ENCODE measurements at places on chromosomes 5 and 9.

- peak; percentile 45 for DNase-seq
Observed at GRCh38 chr5:149320791-149321330, 24.4 kb upstream of the GRPEL2 start.

GRCh38 chr9:98864281-98865174 lies 57.1 kb downstream of the GALNT12 start:
- no peak for DNase-seq

- no peak for DNase-seq
Observed at GRCh38 chr5:124704594-124705284, 41.7 kb downstream of the ZNF608 start.

- no peak for DNase-seq
Observed at GRCh38 chr5:58258984-58259684, 200.8 kb downstream of the PLK2 start.

DNA sequence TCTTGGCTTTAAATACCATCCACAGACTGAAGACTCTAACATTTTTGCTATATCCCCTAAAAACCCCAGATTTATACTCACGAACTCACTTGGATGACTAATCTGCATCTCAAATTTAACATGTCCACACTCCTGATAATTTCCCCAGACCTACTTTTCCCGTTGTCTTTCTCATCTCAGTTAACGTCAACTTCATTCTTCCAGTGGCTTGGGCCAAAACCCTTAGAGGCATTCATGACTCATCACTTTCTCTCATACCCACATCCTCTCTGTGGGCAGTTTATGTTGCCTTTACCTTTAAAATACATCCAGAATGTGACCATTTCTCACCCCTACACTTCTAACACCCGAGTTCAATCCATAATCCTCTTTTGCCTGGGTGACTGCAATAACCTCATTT lies 96.7 kb downstream of the EDIL3 start:
- peak; percentile 53 for DNase-seq

DNA sequence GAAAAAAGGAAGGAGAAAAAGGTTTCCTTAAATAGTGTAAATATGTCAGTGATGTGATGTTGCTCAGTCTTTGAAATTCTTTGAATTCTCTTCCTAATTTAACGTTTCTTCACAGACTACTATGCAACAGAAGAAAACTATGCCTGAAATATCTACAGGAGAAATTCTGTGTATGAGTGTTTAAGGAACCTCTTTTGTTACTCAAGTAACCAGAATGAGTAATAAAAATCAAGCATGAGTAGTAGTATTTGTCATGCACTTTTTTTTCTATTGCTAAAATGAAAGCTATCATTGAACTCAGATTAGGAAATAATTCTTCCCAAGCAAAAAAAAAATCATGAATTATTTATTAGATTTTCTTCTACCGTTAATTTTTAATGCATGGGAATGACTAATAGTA lies 20.3 kb upstream of the THG1L start:
- DNase-seq, result no peak

DNA sequence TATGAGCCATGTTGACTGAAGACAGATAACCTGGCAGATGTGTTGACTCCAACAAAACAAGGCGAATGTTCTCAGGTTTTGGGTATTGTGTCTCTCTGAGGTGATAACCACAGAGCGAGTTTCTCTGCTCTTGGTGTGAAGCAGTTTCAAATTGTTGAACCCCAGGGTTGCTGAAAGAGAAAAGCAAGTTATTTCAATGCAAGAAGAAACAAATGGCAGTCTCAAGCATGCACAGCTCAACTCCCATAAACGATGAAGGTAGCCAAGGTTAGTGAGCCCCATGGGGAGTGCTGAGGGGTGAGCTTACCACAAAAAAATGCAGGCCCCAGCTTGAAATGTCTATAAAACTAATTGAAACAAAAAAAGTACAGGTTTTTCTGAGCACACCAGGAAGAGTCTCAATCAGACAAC lies 220.8 kb upstream of the DAPK1 start:
- no peak for DNase-seq

DNA sequence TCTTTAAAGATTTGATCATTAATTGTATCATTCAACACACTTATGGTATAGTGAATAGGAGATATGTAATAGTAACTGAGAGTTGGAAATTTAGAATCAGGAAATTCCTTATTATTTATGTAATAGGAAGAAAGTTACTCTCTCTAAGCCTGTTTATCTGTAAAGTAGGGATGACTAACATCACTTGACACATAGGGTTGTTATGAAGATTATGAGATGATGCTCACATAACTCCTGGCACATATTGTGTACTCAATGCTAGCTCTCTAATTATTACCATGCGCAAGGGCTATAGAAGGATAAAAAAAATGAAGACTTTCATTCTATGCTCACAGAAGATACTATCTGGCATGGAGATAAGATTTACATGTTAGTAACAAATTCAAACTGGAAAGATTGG lies 149.9 kb downstream of the ISOC1 start:
- DNase-seq, result no peak

GRCh38 chr5:172979778-172980177 lies 3.8 kb upstream of the ATP6V0E1 start:
- DNase-seq, result no peak

GRCh38 chr9:98575379-98576346 lies 133.1 kb downstream of the GABBR2 start:
- DNase-seq, result no peak

- DNase-seq, result no peak
Observed at GRCh38 chr5:30839956-30840355, 353.5 kb upstream of the CDH6 start.

GRCh38 chr9:38305582-38305981 lies 86.9 kb upstream of the ALDH1B1 start:
- no peak for DNase-seq

DNA sequence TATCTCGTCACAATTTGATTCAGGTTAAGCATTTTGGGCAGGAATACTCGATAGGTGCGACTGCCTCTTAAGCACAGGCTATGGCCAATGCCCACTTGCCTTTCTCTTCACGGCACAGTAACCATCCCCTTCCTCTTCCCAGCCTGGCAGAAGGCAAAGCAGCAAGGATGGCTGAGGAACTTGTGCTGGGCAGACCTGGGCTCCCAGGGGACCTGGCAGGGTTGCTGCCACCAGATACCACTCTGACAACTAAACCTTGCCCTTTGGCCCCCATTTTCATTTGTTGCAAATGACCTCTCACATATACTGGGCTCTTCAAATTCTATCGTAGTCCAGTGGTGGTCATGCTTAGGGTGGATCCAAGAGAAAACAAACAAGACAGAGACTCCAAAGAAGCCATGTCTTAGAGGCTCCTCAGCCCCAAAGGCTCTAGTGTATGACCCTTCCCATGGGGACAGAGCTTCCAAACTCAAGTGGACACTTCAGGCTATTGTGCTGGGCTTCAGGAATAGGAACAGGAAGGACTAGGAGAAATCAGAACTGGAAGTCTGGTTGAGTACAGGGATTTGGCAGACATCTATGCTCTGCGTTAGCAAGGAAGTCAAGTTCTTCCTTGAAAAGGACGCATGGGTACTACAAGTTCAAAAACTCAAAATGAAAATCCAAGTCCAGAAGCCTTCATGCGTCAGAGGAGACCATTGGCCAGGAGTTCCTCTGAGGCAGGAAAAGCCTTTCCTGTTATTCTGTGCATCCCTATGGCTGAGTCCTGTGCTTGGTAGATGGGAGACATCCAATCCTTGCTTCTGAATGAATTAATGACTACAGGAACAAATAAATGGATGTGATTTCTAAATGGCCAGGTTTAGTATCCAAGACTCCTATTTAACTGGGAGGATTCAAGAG lies 64.6 kb upstream of the PLPP1 start:
- no peak for DNase-seq

DNA sequence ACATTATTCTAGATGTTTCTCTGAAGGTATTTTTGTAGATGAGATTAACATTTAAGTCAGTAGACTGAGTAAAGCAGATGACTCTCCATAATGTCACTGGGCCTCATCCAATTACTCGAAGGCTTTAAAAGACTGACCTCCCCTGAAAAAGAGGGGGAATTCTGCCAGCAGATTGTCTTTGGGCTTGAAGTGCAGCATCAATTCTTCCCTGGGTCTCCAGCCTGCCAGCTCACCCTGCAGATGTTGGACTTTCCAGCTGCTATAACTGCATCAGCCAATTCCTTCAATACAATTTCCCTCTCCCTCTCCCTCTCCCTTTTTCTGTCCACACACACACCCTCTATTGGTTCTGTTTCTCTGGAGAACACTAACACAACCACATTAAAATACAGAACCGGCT lies 472.8 kb downstream of the SPOCK1 start:
- no peak for DNase-seq

DNA sequence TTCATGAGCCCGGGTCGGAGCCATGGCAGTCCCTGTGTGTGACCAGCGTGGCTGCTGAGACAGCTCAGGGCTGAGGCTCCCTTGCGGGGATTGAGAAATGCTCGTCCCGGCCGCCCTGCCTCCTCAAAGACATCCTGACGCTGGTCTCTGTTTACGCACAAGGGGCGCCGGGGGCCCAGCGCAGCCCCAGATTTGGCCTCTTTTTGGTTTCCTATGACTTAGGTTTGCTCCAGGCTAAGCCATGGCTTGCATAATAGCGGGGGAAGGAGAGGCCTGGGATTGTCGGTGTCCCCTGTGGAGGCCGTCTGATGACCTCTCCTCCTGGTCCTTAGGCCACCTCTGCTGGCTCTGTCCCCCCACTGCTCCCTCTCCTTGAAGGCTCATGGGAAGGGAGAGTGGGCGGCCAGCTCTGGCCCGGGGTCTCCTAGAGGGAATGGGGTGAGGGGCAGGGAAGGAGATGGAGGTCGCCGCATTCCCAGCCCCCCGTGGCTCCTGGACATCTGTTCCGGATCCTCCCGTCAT lies 3.5 kb downstream of the LAMC3 start:
- no peak for DNase-seq

DNA sequence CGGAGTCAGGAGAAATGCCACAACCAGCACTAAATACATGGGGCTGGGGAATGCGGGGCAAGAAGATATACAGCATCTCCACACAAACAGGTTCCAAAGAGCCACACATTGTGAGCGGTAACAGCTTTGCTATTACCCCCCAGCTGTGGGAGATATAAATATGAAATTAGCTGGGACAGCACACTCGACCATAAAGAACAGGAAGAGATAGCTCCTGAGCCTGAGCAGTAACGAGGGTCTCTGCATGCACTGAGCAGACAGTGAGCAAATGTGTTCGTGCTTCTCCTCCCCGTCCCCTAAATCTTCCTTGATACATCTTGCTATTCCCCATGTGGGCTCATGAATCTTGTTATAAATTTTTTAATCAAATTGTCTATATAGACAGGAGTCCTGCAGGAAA lies 53.1 kb downstream of the ADAMTS2 start:
- no peak for DNase-seq

- DNase-seq, result no peak
Observed at GRCh38 chr9:115777610-115778009, 376.0 kb upstream of the PAPPA start.

GRCh38 chr5:149693482-149693881 lies 36.6 kb upstream of the PPARGC1B start:
- no peak for DNase-seq

DNA sequence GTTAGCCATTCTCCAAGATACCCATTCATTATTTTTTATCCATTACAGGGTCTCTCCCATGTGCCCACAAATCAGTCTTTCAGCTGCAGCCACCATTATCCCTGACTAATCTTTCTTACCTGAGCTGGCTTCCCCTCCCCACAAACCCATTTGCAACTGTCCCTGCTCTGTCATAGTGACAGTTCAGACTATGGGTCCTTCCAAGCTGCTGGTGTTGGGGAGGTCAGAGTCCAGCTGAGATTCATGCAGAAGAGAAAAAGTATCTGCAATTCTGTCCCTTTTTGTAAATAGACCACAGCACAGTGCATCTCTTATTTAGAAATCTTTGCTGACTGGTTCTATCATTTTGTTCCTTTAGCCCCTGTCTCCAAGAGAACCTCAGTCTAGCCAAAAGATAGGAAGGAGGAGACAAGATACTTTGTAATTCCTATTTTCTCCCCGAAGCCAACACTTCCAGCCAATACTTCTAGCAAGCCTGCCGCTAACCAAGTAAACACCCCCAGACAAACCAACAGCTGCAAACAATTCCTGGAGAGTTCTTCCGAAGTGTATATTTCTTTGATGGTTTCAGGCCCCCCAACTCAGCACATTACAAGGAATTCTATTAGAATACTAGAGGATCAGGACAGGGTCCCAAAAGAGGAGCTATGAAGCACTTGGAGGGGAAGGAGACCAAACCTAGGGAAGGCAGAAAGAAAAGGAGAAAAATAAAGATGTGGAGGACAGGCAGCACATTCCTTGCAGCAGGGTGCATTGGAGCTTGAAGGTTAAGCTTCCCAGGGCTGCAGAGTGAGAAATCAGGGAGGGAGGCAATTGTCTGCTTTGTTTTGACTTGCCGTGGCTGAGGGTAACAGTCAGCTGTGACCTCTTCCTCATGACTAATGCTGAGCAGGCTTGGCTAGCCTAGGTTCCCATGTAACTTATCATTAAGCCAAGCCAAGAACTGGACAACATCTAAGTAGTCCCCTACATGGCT lies 148.5 kb downstream of the SGCD start:
- no peak for DNase-seq

GRCh38 chr5:69404659-69405330 lies 10.1 kb upstream of the MARVELD2 start:
- no peak for DNase-seq

DNA sequence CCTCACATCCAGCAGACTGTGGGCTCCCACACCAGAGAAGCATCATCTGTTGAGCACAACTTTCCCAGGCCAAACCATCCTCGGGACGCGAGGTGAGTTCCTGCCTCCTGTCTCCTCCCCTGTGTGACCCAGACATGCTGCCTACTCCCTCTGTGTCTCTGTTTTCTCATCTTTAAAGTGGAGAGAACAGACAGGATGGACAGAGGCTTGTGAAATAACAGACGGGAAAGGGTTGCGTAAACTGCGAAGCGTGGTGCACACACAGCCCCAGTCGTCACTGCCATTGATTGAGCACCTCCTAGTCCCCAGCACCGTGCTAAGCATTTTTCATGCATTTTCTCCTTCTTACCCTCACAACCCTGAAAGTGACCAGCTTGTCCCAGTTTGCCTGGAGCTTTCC lies 52.1 kb upstream of the LMX1B start:
- DNase-seq, result no peak

DNA sequence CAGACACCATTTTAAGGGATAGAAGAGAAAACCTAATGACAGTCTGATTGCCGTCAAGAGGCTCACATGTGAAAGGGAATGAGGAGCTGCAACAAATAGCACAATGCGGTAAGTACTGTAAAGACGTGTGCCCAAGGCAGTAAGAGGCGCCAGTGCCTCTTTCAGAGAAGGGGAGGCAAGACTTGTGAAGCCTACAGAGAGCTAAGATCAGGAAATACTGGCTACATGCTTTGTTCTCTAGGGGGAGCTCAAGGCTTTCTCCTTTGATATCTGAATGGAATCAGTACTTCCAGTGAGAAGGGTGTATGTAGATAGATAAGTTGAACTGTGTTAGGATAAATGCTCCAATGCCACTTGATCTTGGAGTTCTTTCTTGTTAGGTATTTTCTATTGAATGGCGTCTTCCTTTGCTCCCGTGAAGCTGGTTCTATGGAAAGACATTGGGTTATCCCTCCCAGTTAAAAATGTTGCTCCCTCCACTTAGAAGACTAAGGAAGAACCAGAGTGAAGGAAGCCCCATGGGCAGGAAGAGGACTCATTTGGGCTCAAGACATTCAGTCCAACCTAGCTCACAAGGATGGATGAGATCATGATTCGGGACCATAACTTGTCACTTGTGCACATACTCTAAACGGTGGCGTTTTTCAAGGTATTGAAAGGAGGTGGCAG lies 23.5 kb upstream of the ALDOB start:
- peak; percentile 64 for DNase-seq
